Activated CD4-positive, alpha-beta T cell treated with anti-CD3 and anti-CD28 coated beads for 36 hours (primary cell): ENCODE measurements at places on chromosomes 16 and 17.

GRCh38 chr17:74359916-74360315 lies 1.8 kb downstream of the BTBD17 start:
- DNase-seq, result no peak

GRCh38 chr17:81478119-81478518 lies 34.5 kb downstream of the ACTG1 start:
- no peak for DNase-seq

DNA sequence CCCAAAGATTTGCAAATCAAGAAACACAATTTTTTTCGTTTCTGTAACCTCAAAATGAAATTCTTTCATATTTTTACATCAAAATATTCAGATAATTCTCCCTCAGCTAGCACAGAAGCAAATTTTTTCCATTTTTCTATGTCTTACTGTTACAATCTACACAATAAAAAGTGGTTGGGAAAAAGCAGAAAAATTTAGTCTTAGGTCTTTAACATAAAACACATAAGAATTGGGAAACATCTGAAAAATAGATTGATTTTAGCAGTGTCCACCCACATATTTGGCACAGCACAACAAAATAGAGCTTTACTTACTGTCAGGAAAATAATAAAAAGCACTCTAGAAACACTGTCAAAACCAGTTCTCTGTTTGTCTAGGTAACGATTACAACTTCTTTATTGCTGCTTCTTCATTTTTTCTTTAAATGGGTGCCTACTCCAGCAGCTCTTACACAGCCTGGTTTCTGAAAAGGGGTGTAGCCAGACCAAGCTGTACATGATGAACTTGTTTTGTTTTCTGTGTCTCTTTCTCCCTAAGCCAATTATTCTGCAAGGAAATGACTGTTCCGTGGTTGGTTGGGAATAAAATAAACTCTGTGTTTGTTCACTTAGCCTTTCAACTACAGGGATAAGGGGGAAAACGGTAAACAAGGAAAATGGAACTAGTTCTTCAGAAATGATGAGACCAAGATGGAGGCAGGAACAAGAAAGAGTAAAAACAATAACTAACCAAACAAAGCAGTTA lies at the start of gene ABCA6:
Gene ABCA6 (minus strand): TSS at position 465 of the 744 bp plus-strand sequence. CDS start 1,192 bp downstream, outside the sequence.
- no peak for DNase-seq

GRCh38 chr16:53556521-53556920 lies 53.5 kb upstream of the AKTIP start:
- no peak for DNase-seq

- DNase-seq, result no peak
Observed at GRCh38 chr17:64718058-64718457, 56.0 kb upstream of the SMURF2 start.

DNA sequence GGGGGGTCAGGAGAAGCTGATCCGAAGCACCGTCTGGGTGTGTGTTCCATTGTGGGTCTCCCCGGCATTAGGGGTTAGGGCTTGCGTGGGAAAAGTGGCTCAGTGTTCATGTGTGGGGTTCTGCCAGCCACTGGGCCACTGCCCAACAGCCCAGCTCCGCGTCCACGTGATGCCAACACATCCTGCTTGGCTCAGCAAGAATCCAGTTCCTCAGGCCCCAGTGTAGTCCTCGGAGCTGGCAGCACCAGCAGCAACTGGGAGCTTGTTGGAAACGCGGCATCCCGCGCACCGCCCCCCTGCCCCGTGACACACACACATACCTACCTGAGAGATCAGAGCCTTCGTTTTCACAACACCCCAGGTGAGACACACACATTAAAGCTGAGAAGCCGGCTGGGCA lies 18.9 kb downstream of the LGALS9 start:
- DNase-seq, result no peak

DNA sequence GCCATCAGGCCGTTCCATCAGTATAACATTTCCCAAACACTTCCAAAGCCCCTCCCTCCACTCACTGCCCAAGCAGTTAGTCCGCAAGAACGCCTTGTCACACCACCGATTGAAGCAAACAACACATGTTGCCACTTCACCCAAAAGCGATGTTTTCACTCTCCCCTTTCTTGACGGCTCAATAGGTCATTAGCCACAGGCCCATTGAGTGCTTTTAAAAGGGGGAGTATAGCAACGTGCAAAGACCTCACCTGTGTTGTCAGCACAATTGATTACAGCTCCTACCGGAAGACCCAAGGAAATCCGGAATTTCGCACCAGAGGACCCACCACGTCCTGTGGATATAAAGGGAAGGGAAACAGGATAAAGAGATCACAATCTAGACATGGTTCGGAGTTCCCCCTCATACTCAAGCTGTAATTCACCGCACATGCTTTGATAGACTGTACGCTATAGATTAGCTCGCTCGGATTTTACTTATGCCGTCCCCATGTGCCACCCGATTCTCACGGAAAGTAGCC lies 690 bp downstream of the RPL23 start:
- no peak for DNase-seq

DNA sequence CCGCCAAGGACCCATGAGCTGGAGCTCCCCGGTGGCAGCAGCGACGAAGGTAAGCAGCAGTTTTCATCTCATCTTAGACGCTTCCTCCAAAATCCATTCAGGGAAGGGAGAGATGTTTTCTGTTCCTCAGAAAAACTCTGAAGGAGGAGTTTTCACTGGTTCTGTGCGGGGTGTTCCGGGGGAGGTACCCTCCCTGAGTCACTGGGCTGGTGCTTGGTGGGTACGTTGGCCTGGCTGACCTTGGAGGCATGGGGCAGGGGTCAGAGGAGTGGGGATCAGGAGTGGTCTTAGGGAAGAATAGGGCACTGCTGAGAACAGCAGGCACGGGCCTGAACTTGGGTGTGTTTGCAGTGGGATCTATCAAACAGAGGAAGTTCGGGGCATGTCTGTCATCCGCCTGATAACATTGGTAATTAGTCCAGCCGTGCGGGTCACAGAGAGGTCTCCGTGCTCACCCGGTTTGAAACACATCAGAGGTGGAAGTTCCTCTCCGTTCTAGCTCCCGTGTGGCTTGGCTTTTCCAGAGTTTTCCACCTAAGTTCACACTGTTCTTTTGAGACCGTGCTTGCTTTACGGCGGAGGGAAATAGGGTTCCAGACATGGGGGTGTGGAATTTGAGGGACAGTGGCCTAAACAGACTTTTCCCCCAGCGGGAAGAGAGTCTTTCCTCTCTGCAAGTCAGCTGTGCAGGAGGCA lies 59.6 kb upstream of the CIBAR2 start:
- no peak for DNase-seq

DNA sequence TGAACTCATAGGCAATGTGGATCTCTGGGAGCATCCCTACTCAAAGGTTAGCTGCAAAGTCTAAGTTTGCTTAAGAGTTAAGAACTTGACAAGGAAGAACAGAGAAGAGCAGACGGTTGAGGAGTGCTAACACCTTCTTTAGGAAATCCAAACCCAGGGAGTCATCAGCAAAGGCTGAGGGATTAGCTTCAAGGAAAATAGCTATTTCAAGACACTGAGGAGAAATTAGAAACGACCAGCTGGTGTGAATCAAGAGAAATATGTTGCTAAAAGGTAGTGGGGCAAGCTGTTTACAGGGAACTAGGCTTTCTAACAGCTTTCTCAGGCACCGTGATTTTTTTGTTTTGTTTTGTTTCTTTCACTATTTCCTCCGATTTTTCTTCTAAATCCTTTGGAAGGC lies 90.7 kb downstream of the CDH8 start:
- DNase-seq, result no peak

- DNase-seq, result no peak
Observed at GRCh38 chr17:83117583-83117982, 38.2 kb downstream of the METRNL start.

DNA sequence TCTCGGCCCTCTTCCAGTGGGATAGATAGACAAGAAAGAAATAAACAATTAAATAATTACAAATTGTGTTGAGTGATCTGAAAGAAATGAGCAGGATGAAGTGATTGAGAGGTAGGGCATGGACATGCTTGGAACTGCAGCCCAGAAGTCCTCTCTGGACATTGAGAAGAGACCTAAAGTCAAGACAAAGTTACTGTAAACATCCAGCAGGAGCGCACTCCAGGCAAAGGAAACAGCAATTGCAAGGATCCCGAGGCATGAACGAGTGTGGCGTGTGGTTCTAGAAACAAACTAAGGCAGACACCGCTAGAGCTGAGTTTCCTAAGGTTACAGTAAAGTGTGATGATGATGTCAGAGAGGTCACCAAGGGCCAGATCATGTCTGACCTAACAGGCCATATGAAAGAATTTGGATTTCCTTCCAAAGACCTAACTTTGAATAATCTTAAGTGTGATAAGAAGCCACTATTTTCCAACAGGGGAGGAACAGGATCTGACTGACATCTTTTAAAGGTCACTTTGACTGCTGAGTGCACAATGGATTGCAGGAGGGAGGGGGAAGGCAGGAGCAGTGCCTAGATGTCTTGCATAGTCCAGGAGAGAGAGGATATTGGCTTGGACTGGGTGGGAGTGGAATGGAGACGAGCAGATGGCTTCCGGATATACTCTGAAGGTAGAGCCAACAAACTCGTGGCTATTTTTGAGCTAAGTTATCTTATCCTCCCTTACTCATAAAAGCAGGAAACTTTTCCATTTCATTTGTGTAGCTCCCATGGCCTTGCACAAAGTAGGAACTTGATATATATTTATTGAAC lies 19.0 kb downstream of the ABCC12 start:
- no peak for DNase-seq

DNA sequence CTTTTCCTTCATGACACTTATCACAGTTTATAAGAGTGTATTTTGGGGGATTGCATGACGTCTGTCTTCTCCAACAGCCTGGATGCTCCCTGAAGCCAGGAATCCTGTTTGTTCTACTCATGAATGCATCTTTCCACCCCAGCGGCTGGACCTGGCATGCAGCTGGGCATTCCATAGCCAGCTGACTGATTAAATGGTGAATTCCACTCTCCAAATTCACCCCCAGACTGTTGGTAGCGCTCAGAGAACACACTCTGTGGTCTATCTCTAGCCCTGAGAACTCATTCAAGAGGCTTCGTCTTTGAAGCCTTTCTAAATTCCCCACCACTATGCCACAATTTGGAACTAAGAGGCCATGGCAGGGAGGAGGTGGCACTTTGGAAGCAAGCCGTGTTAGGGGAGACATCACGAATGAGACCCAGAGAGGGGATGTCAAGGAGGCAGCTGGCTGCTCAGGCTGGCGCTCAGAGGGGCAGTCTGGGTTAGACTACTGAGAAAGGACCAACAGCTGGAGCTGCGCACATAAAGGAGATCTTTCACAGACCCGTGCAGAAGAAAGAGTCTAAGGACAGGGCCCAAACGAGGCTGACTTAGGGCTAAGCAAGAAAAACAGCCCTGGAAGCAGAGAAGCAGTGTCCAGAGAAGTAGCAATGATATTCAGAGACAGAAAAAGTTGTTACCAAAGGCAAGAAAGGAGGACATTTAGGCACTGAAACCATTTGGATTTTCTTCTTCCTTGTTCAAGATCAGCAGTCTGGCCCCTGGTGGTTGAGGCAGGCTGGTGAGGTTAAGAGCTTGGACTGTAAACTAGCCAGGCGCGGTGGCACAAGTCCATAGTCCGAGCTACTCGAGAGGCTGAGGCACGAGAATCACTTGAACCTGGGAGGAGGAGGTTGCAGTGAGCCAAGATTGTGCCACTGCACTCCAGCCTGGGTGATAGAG lies 42.4 kb upstream of the ZNF629 start:
- no peak for DNase-seq

DNA sequence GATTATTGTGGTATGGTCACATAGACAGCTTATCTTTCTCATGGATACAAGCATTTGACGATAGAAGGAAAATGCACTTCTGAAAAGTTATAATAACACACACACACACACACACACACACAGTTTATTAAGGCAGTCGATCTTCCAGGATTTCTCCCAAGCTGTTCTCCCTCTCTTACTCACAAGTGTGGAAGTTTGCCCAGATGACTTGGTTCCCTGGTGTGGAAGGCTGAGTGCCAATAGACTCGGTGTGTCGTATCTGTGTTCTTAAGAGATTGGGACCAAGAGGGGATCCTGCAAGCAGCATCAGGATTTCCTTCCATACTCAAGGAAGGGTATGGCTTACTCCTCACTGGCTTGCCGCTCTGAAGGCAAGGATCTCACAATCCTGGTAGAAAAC lies 279.6 kb downstream of the HS3ST3B1 start:
- no peak for DNase-seq

- DNase-seq, result no peak
Observed at GRCh38 chr16:52932321-52932720, 120.4 kb downstream of the CHD9NB start.

DNA sequence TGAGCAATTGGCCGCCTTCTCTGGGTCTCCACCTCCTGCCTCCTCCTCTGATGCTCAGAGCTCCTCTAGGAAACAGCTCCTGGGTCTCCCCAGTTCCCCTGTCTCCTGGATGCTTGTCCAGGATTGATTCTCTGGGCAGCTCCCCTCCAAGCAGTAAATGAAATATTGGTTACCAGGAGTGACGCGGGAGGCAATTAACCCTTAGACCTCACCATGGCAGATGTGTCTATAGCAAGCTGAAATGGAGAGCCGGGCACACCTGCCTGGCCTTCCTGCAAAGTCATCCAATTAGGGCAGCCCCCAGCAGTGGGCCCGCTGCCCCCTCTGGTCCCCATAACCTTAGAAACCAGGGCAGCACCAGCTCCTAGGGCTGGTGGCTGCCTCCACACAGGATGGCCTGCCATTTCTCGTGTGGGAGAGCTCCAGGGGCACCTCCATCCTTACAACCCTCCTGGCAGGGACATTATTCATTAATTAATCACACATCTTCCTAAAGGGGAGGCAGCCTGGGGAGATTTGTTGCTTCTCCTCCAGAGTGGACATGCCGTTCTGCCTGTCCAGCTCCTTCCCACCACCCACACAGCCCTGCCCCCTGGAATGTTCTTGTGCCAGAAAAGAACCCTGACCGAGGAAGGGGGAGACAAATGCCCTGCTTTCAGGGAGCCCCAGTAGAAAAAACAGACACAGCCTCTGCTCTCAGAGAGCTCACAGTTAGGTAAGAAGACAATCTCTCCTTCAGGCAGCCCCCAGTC lies 8.3 kb upstream of the KIF18B start:
- DNase-seq, result no peak

DNA sequence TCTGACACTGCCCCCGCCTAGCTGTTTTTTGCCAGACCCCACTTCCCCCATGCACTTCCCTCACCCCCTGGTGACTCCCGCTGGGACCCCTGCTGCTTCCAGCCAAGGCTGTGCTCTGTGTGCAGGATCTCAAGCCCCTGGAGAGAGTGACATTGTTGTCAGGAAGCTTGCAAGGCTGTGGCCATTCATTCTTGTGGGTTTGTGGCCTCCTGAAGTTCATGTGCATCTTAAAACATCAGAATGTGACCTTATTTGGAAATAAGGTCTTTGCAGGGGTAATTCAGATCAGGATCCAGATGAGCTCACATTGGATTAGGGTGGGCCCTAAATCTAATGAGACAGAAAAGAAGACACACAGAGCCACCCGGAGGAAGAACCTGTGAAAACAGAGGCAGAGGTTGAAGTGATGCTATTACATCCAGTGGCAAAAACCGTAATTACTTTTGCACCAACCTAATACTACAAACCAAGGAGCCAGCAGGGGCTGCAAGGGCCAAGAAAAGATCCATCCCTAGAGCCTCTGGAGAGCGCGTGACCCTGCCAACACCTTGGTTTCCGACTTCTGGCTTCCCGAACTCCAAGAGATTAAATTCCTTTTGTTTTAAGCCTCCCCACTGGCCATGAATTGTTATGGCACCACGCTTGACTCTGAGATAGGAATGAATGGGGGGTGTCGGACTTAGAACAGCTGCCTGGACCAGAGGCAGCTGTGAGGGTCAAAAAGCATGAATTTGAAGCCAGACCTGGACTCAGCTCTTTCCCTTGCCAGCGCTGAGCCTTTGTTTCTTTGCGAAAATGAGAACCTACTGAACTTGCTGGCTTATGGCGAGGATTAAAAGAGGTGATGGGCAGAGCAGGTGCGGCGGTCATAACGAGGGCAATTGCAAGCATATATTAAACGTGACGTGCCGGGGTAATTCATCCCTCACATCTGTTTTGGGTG lies 75.5 kb downstream of the BMERB1 start:
- DNase-seq, result peak; percentile 49
